ENCODE measurements at places on chromosomes 11 and 22.

- no peak for DNase-seq
Observed at GRCh38 chr11:126181939-126182730, 29.3 kb downstream of the RPUSD4 start.

GRCh38 chr11:11155962-11156815 lies 196.9 kb downstream of the CSNK2A3 start:
- DNase-seq = no peak

- no peak for DNase-seq
Observed at GRCh38 chr11:44590769-44591168, 25.3 kb downstream of the CD82 start.

DNA sequence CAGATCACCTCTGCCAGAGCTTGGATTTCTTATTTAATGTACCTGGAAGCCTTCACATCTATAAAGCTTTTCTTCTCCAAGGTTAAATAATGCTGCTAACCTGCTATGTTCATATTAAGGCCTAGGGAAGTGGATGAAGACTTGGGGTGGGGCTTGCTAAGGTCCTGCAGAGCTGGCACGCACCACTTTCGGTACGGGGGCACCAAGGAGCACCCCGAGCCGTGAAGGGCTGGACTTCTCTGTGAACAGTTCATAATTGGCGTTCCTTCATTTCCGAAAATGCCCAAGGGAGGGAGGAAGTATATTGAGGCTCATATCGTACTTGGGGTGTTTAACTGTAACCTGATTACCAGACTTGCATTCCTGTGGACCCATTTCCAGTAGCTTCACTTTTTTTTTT lies 59.6 kb downstream of the ST14 start:
- DNase-seq = no peak

DNA sequence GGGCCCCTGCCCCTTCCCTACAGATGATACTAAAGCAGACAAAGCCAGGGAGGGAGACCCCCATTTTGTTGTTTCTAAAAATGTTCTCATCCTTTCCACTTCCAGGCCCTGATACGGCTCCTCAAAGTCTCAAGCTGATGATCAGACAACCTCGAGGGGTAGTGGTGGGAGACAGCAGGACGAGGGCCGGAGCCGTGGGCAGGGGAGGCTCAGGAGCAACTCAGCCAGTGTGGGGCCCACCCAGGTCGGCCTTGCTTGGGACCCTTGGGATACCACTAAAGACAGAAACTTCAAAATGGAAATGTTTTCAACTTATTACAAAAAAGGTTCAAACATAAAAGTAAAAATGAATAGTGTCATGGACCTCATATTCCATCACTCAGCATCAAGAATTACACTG lies 15.2 kb upstream of the VPS37C start:
- DNase-seq = no peak

DNA sequence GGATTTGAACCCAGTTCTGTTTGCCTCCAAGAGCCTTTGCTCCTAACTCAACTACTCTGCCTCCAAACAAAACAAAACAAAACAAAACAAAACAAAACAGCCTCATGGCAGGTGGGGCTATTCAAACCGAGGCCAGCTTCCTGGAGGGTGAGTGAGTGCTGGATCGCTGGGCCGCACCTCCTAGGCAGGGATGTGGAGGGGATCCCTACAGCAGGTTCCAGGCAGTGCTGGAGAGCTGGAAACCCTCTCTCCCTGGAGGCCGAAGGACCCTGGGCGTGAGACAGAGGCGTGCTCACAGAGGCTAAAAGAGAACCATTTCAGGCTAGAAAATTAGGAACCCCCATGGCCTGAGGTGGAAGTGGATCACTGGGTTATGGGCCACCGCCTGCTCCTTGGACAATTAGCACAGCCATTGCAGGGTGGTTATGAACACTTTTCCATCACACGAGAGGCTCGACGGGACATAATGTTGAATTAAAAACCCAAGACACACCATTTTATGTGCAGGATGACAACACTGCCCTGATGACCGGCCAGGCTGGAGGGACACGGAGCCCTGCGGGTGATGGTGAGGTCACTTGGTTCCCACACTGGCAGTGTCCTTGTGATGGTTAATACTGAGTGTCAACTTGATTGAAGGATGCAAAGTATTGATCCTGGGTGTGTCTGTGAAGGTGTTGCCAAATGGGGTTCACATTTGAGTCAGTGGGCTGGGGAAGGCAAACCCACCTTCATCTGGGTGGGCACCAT lies 35.2 kb downstream of the SHISAL1 start:
- DNase-seq = no peak

Measured in stimulated activated CD8-positive, alpha-beta memory T cell treated with anti-CD3 and anti-CD28 coated beads, Interleukin-7, amount 100 ng/mL, for 1 hour (primary cell).